Retina (tissue), 1 donor: ENCODE measurements at places on chromosomes 5 and 9.
A peak's percentile ranks its signal among the peaks of the same experiment; 100 is the strongest.

GRCh38 chr5:132257131-132258101, at the start of gene PDLIM4:
Gene PDLIM4 (plus strand): TSS chr5:132257696. CDS start chr5:132257735, 39 bp downstream.
- peak; percentile 78 for DNase-seq

DNA sequence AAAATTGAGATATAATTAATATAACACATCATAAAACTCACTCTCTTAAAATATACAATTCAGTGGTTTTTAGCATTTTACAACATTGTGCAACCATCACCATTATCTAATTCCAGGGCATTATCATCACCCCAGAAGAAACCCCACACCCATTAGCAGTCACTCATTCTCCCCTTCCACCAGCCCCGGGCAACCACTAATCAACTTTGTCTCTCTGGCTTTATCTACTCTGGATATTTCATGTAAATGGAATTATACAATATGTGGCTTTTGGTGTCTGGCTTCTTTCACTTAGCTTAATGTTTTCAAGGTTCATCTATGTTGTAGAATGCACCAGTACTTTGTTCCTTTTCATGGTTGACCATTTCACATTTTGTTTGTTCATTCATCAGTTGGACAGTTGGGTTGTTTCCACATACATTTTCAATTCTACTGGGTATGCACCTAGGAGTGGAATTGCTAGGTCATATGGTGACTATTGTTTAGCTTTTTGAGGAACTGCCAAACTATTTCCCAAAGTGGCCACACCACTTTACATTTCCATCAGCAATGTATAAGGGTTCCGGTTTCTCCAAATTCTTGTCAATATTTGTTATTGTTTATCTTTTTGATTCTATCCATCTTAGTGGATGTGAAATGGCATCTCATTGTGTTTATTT, 62.4 kb downstream of the MARCHF3 start:
- no peak for DNase-seq

GRCh38 chr9:73135394-73135793, 16.3 kb upstream of the ANXA1 start:
- no peak for DNase-seq

DNA sequence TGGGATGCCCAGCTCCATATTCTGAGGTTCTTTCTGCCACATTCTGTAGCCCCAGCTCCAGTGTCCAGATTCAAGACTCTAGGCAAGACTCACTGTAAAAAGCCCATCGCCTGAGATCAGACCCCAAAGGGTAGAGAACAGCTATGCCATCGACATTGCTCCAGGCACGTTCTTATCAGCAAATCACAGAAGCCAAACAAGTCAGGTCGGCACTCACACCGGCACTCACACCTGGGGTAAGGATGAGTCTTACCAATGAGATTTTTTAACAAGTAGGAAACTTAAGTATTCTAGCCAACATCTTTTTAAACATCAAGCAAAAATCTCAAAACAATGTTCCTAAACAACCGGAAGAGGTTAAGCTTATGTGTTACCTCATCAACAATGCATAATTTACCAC, 2.4 kb downstream of the CDKN2AIPNL start:
- no peak for DNase-seq

DNA sequence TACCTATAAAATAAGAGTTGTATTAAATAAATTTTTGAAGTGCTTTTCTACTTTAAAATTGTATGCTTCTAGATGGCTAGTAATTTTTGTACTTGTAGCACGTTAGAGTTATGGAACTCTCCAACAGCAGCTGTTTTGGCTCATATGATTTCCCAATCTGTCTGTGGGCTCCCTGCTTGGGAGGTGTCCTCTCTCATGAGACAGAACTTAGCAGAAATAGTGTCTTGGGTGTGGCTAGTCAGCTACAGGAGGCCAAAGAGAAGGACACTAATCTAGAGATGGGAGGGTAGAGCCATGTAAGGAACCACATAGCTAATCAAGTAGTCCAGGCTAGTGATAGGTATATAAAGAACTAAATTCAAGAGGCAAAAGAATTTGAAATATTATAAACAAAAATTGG, 78.4 kb upstream of the DAB2 start:
- DNase-seq = no peak

DNA sequence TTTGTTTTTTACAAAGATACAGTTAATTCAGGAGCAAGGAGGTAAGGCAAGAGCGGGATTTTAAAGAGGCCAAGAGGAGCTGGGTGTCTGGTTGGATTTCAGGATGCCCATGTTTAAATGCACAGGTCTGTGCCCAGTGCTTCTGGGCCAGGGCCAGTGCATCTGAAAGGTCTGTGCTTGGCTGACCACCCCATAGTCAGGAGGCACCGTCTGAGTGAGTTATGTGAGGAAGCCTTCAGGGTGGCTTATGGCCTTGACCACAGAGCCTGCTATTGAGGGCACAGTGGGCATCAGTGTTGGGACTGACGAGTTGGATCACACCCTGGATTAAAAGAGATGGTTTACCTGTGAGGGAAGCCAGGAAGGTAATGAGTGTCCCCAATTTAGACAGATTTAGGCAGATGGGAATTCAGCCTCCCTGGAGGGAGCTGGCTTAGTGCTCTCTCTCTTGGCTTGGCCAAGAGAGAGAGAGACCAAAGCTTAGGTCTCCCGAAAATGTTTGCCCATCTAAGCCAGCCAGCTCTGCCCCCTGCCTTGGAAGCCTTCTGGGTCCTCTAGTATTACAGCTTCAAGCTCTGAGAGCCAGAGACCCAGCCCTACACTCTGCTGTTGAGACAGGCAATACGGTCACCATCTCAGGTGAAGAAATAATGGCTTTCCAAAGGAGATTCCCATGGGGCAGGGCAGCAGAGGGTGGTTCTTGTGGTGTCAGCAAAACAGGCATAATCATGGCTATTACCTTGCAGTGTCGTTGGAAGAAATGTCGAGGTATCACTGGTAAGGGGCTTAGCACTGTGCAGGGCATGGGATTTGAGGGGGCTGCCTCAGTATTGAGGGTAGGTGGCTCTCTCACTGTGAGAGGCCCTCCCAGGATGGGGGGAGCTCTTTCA, 68.6 kb downstream of the RGS3 start:
- DNase-seq = no peak

GRCh38 chr9:14180093-14180959, 133.6 kb downstream of the NFIB start:
- no peak for DNase-seq

DNA sequence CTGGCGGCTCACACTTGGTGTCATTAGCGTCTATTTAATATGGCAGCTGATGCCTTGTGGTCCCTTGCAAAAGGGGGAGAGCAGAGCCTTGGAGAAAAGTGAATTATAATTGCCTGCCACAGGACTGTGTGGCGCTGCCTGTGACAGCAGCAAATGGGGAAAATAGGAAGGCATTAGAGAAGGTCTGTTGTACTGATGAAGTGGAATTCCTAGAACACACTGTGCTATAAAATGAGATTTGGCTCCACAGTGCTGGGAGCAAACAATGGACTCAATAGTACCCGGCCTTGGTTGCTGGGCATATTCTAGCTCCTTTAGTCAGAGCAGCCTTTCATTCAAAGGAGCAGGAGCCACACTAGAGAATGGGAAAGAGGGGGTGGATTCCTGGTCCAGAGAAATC, 21.3 kb downstream of the SEMA6A start:
- DNase-seq = no peak

- DNase-seq = no peak
Measured at GRCh38 chr9:116929621-116930020, 242.5 kb downstream of the TRIM32 start.

DNA sequence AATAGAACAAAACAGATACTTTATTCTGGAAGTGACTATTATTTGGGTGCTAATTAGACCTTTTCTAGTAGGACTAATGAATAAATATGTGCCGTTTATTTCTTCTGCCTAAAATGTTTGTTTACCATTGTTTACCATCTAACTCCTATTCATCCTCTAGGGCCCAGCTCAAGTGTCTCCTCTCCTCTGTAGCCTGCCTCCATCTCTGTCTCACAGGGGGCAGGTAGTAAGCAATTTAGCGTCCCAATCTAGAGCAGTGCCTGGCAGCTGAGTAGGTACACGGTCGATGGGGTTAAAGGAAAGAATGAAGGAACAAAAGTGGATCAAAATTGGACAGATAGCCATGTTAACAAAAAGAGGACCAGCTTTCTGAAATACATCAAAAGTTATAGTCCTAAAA, 230.9 kb downstream of the SLF1 start:
- no peak for DNase-seq

- peak; percentile 88 for DNase-seq
Measured at GRCh38 chr5:139677736-139678613, 29.8 kb downstream of the CXXC5 start.

DNA sequence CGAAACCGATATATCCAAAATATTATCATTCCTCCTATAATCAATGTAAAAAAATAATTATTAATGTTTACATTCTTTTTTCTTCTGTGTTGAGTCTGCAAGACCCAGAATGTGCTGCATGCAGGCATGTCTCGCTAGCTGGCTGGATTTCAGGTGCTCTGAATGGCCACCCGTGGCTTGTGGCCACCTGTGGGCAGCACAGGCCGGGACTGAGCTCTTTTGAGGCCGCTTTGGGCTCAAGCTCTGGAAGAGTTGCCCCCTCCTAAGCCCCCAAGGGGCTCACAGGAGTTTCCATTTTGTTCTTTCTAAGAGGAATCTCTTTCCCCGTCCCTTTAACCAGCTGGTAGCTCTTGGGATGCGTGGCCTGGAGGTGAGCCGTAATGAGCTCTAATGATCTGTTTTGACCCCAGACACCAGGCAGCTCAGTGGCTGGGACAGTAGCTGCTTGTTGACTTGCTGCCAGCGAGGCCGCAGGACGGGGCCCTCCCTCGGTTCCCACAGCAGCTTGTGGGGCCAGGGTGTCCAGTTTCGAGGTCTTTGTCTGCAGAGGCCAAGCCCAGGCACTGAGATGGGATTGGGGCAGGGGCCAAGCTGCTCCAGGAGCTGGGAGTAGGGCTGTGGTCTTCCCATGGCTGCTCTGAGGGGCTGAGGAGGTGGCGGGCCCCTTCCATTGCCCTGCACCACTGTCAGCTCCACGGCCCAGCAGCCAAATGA, 20.8 kb downstream of the ASS1 start:
- DNase-seq = peak; percentile 56

DNA sequence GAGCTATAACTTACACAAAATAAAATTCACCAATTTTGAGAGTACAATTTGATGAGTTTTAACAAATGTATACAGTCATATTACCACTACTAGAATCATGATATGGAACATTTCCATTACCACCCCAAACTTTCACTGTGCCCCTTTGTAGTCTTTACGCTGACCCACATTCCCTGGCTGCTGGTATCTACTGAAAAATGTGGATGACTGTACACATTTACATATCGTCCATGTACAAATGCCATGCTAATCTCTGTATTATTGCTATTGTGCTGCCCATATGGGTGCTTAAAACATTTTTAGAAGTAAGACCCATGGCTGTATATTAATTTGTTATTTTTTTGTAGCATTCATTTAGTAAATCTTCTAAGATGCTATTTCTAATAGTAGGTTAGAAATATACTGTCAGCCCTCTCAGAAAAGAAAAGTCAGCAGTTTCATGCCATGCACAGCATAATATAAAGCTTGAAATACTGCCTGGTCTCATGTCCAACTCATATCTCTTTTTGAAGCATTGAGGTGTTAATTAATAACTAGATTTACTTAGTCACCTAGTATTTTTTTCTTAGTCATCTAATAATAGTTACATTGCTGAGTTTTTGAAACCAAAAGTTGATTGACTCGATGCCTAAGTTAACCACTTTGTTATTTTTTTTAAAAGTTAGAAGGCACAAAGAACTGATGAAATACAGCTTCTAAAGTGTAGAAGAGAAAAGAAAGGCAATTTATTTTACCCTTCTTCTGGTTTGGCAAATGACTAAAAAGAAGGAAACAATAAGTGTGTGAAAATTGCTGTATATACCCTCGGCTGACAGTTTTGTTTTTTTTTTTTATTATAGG, 188.3 kb upstream of the MEF2C start:
- no peak for DNase-seq

DNA sequence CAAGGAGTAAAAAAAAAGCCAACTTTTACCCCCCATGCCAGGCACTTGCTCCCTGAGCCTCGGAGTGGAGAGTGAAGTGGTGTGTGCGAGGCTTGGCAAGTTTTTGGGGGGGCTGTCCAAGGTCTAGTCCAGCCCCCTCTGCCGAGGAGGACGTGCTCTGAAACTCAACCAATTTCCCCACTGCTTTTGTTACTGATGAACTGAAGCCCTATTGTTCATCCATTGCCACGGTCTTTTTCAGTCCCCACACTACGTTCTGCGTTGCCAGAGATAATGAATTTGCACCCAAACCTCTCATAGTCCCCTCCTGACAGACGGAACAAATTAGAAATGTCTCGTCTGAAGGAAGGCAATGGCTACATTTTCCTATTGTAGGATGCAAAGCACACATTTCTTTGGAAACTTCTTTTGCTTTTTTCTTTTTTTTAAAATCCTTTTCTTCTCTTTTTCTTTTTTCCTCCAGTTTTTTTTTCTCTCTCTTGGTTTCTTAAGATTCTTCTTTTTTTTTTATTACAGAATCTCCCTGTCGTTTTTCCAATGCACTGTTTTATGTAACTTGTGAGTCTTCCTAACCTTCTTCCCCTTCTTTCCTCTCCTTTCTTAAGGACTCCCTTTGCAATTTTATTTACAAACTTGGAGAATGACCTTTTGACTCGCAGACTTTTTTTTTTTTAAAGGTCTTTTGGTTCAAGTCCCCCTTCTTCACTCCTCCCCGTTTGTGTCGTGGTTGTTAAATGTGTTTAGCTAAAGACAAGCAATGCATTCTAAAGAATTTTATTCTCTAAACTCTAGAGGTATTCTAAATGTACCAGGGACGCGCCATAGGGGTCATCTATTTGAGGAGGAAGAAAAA, 209.5 kb downstream of the MEF2C start:
- DNase-seq = no peak

DNA sequence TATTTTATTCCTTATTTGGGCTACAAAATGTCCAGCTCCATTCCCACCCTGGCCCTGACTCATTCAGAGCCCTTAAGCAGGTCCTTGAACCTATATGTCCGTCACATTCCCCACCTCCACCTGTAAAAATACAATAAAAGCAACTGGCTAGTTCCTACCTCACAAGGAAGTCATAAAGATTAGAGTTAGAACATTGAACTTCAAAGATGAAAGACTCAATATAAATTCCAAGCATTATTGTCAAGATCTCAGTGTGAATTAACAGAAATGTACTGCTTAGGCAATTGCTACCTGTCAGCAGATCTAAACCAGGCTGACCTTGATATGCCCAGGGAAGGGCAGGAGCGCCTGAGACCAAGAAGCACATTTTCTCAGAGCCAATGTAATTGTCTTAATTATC, 221.8 kb downstream of the ENC1 start:
- no peak for DNase-seq

- no peak for DNase-seq
Measured at GRCh38 chr9:14391620-14392019, 77.7 kb upstream of the NFIB start.

DNA sequence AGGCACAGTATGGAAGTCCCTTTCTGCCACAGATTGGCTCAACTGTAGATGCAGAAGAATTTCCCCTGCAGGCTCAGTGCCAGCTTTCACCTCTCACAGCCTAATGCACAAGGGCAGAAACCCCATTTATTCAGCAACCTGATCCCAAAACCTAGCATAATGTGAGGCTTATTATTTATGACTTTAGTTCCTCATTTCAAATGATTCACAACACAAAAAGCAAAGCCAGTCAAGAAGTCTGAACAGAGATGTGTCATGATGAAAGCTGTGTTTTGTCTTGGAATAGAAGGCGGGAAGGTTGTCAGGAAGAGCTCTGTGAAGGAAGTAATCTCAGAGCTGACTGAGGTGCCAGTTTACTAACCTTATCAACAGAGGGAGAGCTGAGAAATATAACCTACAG, 369.7 kb downstream of the LRRC70 start:
- no peak for DNase-seq

- DNase-seq = no peak
Measured at GRCh38 chr9:100011062-100011681, 87.6 kb downstream of the ERP44 start.
